Foreskin melanocyte (primary cell): ENCODE measurements at places on chromosomes 16 and 17.

- DNase-seq = peak; percentile 25
Measured at GRCh38 chr16:76946879-76947278, 244.1 kb upstream of the MON1B start.

GRCh38 chr17:16459855-16460550 is 32.0 kb downstream of the LRRC75A start:
- DNase-seq = no peak

GRCh38 chr17:29836643-29837042 is 93.4 kb downstream of the SSH2 start:
- DNase-seq = no peak

GRCh38 chr17:82127315-82127595 is 29.2 kb upstream of the FASN start:
- no peak for DNase-seq

- DNase-seq = peak; percentile 81
Measured at GRCh38 chr17:18025241-18025944, 13.6 kb downstream of the ATPAF2 start.

DNA sequence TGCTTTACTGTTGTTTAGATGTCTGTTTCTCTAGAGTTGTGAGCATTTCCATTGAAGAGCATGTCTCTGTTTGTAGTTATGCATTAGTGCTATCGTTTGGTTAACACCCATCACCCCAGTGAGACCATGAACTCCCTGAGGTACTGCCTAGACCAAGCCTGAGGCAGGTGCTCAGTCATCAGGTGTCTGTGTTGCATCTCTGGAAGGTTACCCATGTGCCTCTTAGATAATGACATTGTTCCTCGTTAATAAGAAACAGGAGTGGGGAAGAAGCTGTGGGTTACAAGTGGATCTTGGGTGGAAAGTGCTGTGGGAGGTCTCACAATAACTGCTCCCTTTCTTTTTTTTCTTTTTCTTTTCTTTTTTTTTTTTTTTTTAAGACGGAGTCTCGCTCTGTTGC is 18.3 kb downstream of the DNAJA3 start:
- no peak for DNase-seq

DNA sequence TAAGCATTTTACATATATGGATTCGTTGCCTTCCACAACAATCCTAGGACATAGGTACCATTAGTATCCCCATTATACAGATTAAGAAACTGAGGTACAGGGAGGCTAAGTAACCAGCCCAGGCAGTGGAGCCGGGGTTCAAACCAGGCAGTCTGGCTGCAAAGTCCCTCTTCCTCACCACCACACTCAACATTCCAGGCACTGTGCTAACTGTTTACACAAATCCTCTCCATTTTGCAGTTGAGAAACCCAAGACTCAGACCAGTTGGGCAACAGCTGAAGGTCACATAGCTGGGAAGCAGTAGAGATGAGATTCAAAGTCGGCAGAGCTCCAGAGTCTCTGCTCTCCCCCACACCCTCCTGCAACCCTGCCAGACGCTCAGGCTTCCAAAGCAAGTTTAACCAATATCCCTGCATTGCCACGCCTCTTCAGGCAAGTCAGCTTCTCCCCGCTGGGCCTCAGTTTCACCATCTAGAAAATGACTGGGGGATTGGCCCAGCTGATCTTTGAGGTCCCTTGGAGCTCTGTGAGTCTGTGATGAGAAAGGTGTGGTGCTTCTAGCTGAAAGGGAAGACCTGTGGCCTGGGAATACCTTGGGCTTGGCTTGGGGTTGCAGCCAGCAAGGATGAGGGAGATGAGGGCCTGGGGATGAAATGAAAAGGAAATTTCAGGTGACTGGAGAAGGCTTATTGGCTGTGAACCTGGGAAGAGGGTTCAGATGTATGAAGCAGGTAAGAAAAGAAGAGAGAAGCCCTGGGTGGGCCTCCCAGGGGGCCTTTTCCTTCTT is 14.0 kb downstream of the CCR7 start:
- no peak for DNase-seq

DNA sequence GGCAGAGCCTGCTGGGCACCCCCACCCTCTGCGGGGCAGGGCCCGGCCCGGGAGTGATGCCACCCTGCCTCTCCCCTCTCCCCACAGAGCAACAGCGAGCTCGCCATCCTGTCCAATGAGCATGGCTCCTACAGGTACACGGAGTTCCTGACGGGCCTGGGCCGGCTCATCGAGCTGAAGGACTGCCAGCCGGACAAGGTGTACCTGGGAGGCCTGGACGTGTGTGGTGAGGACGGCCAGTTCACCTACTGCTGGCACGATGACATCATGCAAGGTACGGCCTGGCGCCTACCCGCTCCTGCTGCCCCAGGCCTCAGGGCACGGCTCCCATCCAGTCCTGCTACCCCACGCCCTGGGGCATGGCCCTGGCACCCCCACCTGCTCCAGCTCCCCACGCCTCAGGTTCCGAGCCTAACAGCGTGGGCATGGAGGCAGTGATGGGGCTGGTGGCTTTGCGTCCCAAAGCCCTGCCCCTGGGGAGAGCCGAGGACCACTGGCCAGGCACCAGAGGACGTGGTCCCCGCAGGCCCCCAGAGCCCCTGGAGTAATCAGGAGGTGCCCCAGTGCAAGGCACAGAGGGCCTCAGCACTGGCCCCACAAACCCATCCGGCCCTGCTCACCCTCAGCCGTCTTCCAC is 38.4 kb downstream of the TSC2 start:
- DNase-seq = no peak

DNA sequence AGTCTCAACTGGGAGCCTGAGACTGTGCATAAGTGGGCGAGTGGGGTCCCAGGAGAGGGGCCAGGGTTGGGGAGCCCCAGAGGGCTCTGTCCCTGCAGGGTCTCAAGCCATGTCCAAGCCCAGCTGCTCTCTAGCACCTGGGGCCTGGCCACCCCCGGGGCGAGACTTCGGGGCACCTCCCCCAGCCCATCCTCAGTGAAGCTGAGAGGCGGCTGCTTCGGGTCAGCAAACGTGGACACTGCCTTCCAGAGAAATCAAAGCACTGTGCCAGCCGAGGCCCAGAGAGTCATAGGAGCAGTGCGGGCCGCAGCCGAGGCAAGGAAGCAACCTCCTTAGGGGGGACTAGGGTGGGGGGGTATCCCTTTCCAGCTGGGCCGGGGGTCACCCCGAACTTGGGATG is 77.5 kb downstream of the ENGASE start:
- DNase-seq = no peak

- DNase-seq = no peak
Measured at GRCh38 chr16:21982108-21982507, 18.8 kb downstream of the PDZD9 start.

DNA sequence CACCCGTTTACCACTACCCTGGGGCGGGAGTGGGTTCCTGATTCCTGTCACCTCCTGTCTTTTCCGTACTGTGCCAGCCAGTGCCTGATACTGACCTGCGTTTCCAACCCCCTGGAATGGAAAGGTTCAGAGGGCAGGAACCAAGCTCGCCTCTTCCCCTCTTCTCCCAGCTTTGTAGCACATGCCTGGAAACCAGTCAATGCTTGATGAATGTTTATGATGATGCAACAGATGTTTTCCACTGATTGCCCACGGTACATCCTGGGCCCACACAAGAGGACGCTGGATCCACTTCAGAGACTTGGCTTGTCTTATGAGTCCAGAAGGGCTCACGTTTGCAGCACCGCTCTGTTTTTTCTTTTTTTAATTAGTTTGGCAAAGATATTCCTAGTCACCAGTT is 262.0 kb downstream of the CPPED1 start:
- DNase-seq = no peak

- DNase-seq = peak; percentile 23
Measured at GRCh38 chr16:49857423-49858181, 1.7 kb upstream of the ZNF423 start.

DNA sequence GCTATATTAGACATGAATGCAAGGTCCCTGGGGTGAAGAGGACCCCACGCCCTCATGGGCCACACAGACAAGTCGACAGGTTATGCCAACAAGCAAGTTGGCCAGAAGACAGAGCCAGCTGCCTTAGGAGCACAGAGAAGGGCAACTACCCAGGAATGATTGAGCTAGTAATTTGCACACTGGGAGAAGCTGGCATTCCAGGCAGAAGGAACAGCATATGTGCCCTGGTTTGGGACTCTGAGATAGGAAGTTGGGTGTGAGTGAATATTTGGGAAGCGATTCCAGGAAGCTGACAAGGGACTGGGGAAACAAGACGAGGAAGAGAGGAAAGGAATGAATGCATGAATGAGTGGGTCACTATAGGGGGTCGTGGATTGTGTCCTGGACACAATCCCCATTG is 203.7 kb upstream of the CDH5 start:
- no peak for DNase-seq

GRCh38 chr17:81513753-81514488 is 1.3 kb upstream of the ACTG1 start:
- peak; percentile 45 for DNase-seq

DNA sequence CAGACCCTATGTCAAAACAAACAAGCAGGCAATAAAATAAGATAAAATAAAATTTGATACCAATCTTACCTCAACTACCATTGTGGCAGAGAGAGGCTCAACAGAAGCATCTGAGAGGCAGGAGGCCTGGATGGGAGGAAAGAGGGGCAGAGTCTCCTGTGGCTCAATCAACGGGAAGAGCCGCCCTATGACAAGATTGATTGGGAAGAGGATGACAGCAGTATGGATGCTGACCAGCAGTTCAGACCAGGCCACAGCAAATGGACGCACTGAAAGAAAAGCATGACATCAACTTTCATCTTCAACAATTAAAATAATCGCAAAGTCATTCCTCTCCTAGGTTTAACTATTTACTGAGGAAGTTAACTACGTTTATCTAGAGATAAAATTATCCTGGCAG is 47.4 kb downstream of the PKD1L3 start:
- DNase-seq = no peak

GRCh38 chr17:78653382-78653781 is 76.2 kb upstream of the DNAH17 start:
- no peak for DNase-seq

DNA sequence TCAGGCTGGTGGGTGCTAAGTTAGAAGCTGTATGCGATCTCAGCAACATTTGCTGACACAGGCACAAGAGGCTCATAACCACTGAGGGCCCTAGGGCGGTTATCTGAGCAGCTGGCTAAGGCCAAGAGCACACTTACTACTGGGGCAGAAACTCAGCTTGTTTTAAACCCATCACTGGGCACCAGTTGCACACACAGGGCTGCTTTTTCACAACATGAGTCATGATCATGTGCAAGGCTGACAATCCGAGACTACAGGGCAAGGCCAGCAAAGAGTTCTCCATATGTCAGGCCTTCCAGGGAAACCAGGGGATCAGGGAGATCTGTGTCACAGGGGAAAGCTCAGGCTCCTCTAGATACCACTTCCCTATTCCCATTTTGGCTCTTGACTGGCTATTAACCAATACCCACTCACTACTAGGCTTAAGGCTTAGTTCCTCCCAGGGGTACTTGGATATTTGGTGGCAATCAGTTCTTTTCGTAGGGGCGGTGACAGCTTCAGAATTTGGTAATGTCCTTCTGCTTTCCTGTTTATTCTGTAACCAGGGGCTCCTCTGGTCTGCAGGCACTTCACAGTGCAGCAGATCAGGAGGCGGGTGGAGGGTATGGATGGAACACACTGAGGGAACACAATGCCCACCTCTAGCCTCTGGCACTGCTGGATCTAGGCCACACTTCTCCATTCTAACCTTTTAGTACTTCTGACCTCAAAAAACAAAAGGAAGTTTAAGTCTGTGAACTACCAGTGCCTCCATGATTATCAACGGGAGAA is 44.9 kb upstream of the ERN1 start:
- peak; percentile 99 for DNase-seq

DNA sequence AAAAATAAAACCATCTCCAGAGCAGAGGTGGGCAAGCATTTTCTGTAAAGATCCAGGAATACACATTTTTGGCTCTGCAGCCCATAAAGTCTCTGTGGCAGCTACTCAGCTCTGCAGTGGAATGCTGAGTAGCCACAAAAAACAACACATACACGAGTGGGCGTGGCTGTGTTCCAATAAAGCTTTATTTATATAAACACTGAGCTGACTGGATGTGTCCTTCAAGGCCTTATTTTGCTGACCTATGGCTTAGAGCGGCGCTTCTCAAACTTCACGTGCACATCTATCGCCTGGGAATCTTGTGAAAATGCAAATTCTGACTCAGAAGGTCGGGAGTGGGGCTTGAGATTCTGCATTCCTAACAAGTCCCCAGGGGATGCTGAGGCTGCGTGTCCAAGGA is 39.7 kb downstream of the XYLT1 start:
- DNase-seq = no peak

GRCh38 chr16:89455178-89455577 is 35.2 kb downstream of the ANKRD11 start:
- DNase-seq = no peak

GRCh38 chr17:46726206-46726605 is 92.3 kb downstream of the WNT3 start:
- no peak for DNase-seq

- no peak for DNase-seq
Measured at GRCh38 chr17:40801157-40801556, 1.4 kb upstream of the KRT28 start.

GRCh38 chr16:15510992-15511391 is 76.6 kb downstream of the BMERB1 start:
- no peak for DNase-seq

- DNase-seq = no peak
Measured at GRCh38 chr16:2170587-2171435, 15.2 kb downstream of the TRAF7 start.

- no peak for DNase-seq
Measured at GRCh38 chr16:11233727-11234376, 22.2 kb downstream of the SOCS1 start.

GRCh38 chr16:14196539-14196938 is 125.4 kb downstream of the MRTFB start:
- peak; percentile 17 for DNase-seq

DNA sequence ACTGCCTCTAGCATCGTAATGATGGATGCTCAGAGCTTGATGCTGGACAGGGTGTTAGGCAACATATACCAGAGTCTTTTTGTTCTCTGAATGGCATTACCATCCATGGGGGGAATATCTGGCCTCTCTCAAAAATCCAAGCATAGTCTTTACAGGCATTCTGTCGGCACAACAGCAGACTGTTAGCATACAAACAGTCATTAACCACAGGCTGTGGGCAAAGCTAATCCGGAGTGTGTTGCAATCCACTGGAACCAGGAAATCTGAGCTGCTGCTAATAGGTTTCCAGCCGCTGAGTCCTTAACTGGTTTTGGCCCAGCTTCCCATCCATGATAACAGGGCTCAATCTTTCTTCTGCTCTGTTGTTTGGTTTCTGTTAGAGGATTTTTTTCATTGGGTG is 371.9 kb downstream of the HS3ST3B1 start:
- DNase-seq = no peak

DNA sequence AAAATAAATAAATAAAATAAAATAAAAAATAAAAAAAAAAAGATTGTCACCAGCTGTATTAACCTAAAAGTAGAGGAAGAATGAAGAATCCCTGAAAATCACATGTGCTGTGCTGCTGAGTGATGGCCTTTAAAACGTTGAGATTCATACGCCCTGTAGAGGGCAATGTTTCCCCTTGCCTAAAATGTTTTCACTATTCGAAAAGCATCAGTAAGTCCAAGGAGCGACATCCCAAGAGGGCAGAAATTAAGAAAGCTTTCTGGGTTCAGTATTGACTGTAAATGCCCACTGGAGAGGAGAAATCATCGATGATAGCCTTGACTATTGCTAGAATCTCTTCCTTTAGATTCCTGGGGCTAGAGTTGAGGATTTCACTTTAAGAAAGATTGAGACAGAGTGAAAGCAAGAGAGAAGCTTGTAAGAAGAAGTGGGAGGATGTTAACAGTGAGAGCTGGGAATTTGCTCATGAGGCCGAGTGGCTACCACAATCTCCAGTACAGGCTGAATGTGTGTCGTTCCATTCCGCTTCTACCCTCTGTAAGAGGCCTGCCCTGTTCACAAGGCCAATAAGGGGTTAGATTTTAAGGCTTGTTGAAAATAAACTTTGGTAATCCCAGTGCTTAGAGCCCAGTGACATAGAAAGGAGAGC is 170.8 kb upstream of the FAM20A start:
- peak; percentile 74 for DNase-seq
